ENCODE measurements at places on chromosomes 2 and 18. TPM values are rescaled to one million over a fixed set of nuclear protein-coding genes. Genes with fewer than 3 reads are reported as not detected.

IL36RN gene
- not detected for total RNA-seq

DSG1 gene
- 0.09 TPM for total RNA-seq

RBKS gene
- 0.07 TPM for total RNA-seq

SPP2 gene
- not detected for total RNA-seq

DNA sequence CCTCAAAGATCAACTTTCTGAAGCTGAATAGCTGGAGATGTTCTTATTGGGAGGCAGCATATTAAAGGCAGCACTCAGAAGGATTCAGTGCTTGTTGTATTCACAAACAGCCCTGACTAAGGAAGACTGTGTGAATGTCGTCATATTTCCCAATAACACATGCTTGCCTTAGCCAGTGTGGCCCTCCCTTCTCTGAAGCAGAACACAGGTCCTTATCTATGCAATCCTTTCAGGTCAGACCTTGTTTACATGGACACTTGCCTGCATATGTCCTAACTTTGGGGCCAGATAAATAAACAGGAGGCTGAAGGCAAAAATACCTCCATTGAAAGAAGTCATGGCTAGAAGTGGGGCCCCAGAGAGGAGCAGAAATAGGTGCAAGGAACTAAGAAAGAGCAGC lies 97.2 kb downstream of the SLC4A3 start:
- DNase-seq = peak; percentile 63

GRCh38 chr2:219492575-219492974 lies 6.1 kb upstream of the GMPPA start:
- DNase-seq = no peak

GRCh38 chr2:120949027-120949956 lies 213.6 kb downstream of the GLI2 start:
- DNase-seq = peak; percentile 19

DNA sequence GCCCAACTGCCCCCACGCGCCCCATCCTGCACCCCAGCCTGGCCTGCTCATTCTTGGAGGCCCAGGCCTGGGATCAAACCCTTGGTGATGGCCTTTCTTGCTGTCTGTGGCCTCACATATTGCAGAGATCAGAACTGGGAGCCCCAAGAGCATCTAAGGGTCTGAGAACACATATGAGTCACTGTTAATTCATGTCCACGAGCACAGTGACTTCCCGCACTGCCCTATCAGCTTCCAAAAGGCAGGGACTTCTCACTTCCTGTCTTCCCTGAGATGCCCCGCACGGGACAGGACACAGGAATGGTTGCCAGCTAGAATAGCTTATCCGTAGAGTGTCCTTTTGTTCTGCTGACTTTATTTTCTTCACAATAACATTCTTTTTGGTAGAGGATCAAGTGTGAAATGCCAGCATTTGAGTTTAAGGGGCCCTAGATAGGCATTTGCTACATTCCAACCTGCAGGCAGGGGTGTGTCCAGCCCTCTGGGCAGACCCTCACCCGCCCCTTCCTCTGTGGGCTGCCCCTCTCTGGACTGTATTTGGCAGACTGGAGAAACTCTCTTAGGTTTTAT lies 21.1 kb upstream of the CELF4 start:
- no peak for DNase-seq

- no peak for DNase-seq
These were observed 1346.2 kb downstream of the SUCLG1 start for GRCh38 chr2:83112858-83113257.

GRCh38 chr2:6510532-6510931 lies 355.2 kb downstream of the CMPK2 start:
- DNase-seq = no peak

- DNase-seq = no peak
These were observed 49.2 kb downstream of the CLASP1 start for GRCh38 chr2:121599963-121600651.

DNA sequence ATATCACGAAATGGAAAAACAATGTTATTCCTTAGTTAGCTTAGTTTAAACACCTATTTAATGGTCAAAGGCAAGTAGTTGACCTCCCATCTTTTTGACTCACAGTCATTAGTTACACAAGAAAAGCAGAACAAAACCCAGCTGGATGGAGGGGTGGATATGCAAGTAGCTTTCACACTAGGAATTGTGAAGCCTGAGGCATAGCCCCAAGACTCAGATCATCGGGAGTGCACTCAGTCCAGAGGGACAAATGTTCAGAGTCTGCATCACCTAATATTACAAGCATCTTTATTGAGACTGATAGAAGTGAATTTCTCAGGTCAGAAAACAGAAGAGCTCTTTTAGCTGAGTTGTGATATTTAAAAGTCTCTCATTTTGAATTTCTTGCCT lies 15.5 kb upstream of the CPS1 start:
- no peak for DNase-seq

DNA sequence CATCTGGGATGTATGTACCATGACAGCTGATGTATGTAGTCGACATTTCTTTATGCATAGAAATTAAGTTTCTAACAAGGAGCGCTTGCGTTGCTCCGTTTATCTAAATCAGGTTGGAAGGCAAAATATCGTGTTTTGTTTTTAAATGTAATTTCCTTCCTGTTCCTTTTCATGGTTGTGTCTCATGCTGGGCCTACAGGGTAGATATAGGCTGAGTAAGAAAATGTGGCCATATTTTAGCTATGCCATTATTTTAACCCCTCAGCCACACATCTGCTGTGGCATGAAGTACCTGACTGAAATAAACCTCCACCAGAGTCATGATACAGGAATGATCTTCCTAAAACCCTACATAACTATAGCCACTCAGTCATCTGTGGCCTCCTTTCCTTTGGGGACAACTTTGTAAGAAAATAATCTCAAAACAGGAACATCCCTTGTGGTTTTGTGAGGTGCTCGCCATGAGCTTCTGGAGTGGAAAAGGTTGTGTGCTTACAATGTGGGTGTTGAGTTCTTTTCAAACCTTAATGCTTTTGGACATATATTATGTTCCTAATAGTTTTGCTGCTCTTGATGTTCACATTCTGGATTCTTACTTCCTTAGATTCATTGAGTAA lies 214.3 kb downstream of the FAM210A start:
- no peak for DNase-seq

DNA sequence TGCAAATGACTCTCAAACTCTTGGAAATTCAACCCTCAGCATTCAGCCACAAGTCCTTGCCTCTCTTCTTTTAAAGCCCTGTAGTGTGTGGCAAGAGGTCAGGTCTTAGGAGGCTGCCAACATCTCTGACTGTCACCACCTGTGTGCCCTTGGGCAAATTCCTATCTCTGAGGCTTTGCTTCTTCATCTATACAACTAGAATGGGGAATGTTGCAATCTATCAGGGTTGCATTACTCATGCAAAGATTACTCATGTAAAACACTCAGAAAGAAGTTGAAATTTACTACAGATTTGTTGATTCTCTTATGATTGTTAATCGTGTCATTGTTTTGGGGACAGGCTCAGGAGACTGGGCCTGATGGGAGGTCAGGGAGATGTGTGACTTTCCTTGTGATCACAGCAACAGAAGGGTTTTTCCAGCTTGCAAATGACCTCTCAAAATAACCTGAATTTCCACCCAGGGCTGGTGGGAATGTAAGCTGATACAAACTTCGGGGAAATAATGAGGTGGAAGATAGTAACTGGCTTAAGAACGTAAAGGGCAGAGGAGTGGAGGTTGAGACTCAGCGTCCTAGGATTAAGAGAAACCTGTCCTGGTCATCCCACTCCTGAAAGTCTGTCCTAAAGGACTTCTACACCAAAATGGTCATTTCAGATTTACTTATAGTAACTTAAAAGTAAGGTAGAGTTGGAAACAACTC lies 32.1 kb upstream of the SIGLEC15 start:
- no peak for DNase-seq

GRCh38 chr2:225182126-225182525 lies 139.9 kb upstream of the DOCK10 start:
- no peak for DNase-seq

Measured in K562 (cell line).